Esophagus squamous epithelium (tissue), 5 donors: ENCODE measurements at places on chromosomes 1 and 21.

GRCh38 chr21:33931799-33932390 lies 16.3 kb upstream of the ATP5PO start:
- no peak for DNase-seq

- DNase-seq = no peak
These were observed 58.1 kb downstream of the LRRN2 start for GRCh38 chr1:204627436-204627835.

- no peak for DNase-seq
These were observed 51.1 kb downstream of the GLUL start for GRCh38 chr1:182340233-182341058.

DNA sequence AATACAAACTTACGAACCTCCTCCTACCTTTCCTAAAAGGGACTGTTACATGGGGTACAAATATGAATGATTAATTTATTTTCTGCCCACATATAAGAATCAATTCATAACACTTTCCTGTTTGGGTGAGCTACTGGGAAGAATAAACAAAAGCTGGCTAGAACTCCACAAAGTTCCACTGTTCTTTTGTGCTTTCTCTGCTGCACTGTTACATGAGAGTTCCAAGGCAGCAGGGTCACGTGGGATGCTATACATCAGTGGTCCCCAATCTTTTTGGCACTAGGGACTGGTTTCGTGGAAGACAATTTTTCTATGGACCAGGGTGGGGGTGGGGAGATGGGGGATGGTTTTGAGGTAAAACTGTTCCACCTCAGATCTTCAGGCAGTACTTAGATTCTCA lies 2.2 kb upstream of the ANGPTL7 start:
- DNase-seq = no peak

GRCh38 chr1:63892632-63893395 lies 119.0 kb downstream of the ROR1 start:
- DNase-seq = peak; percentile 7

DNA sequence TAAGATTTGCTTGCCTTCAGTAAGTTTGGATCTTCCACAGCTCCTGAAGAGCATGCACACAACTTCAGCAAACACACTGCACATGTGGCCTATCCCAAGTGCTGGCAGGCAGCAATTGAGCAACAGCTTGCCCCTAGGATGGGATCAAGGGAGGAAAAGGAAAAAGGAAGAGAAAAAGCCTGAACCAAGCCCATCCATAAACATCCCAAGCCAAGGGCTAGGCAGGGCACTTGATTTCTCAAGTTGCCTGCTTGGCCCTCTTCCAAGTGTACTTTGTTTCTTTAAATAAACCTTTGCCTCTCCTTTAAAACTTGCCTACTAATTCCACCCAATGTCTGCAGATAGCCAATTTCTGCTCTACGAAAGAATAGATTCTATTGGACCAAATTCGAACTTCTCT lies 49.0 kb upstream of the OLFM3 start:
- DNase-seq = no peak

GRCh38 chr1:55287723-55288122 lies 72.6 kb upstream of the USP24 start:
- DNase-seq = no peak

GRCh38 chr1:154456631-154457030 lies 45.4 kb upstream of the TDRD10 start:
- no peak for DNase-seq

- DNase-seq = no peak
These were observed 3.4 kb downstream of the AP4B1 start for GRCh38 chr1:113901191-113901590.

- DNase-seq = no peak
These were observed 76.6 kb downstream of the NOS1AP start for GRCh38 chr1:162145966-162146696.

DNA sequence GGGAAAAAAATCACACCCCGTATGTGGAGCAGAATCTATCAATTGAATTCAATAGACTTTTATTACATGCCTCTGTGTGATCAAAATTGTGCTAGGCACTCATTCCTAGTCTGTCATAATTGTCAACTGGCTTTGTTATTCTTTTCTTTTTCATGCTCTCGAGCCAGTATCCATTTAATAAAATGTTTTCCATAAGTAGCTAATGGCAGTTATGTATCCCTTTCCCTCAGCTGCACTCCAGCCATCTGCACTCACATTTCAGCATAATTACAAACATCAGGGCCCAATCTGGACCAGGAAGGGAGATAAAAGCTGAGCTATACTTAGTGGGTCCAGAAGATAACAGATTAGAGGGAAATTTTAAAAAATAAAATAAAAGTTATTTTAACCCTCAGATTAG lies 15.9 kb downstream of the RGS5 start:
- no peak for DNase-seq

DNA sequence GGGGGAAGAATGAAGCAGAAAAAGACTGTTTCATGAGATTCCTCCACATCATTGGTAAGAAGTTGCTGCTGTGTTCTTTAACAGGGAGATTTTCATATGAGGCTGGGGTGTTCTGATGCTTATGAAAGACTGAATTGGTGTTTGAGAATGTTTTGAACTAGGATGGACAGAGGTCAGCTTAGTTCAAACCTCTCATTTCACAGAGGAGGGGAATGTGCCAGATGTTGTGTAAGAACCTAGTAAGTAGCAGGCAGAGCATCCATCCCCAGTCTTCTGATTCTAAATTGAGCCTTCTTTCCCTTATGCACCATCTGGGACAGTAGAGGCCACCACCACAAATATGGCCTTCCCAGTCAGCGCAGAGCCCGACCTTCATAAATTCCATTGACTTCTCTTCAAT lies 43.7 kb downstream of the SAMD13 start:
- DNase-seq = no peak

- no peak for DNase-seq
These were observed 336.0 kb upstream of the NR5A2 start for GRCh38 chr1:199691540-199691939.

DNA sequence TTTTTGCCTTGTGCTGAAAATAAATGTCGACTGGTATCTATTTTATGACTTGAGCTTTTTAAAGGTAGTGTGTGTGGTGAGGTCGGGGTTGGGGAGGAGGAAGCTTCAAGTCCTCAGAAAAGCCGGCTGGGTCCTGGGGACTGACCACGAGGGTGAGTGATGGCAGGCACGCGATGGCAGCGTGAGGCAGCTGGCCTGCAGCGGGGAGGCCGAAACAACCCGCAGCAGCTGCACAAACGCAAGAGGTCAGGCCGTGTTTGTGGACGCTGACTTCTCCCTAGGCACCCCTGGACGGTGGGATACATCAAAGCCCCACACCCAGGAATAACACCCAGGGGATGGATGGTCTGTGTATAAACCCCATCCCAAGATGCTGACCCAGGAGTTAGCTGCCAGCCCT lies 51.4 kb downstream of the ZBTB18 start:
- DNase-seq = no peak

GRCh38 chr1:173505391-173505790 lies 28.3 kb downstream of the PRDX6 start:
- DNase-seq = no peak

GRCh38 chr1:175649416-175649815 lies 94.0 kb downstream of the TNR start:
- DNase-seq = no peak

- no peak for DNase-seq
These were observed 4.2 kb downstream of the HHAT start for GRCh38 chr1:210332719-210333398.

DNA sequence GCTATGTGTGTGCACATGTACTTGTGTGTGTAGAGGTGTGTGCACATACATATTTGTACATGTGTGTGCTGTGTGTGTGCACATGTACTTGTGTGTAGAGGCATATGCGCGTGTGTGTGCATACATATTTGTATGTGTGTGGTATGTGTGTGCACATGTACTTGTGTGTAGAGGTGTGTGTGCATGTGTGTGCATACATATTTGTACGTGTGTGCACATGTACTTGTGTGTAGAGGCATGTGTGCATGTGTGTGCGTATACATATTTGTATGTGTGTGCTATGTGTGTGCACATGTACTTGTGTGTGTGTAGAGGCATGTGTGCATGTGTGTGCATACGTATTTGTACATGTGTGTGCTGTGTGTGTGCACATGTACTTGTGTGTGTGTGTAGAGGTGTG lies 291.9 kb downstream of the AJAP1 start:
- DNase-seq = no peak

GRCh38 chr1:59475737-59476136 lies 178.8 kb downstream of the FGGY start:
- DNase-seq = no peak

DNA sequence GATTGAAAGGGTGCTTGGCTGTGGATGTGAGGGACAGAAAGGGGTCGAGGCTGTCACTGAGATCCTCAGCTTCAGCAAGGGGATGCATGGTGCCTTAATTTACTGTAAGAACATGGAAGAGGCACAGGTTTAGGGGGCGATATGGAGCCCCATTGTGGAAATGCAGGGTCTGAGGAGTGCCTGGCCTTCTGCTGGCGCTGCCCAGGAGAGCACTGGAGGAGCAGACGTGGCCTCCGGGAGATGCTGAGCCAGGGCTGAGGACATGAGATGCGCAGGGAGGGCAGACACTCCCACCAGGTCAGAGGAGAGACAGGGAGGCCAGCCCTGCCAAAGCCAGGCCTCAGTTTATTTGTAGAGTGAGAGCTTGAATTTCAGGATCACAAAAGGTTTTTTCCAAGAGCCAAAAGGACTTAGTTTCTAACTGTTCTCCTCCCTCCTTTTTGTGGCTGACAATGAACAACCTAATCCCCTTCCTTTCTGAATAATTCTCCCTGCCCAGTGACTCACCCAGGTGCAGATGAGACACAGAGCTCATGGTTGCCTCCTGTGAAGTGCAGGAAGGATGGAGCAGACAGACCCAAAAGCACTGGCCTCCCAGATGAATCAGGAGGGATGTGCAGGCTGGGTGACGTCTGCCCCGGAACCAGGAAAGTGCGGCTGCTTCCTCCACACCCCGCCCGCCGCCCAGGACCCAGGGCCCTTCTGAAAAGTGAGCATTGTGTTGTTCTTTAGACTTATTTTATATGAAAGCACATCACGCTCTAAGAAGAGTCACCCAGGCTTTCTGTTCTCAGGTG lies 73.0 kb upstream of the TMPRSS2 start:
- DNase-seq = no peak

GRCh38 chr1:154502744-154503115 lies 518 bp upstream of the SHE start:
- DNase-seq = no peak

GRCh38 chr1:172340520-172340919 lies 80.0 kb upstream of the C1orf105 start:
- DNase-seq = no peak

GRCh38 chr1:147608596-147608995 lies 61.7 kb downstream of the ACP6 start:
- DNase-seq = no peak

DNA sequence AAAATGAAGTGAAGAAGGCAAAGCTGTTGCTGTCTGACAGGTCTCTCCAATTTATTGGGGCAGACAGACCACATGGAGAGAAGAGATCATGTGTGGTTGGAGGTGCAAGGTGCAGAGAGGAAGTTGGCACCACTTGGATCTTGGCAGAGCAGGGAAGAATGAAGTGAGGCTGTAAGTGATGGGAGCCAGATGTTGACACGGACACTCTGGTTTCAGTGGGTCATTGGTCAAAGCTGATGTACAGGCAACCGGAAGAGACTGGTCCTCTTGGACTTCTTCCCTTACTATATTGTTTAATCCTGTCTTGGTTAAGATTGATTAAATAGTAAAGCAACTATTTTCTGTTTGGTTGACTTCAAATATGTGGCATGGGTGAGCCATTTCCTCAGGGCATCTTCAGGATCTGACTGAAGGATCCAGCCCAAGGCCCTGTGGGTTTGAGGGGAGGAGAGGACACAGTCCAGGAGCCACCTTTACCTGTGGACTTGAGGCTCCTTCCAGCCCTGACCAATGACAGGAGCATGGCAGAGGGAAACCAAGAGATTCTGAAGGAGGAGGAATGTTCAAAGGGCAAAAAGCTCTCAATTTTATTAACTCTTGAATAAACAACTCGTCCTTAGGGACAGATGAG lies 49.4 kb downstream of the NENF start:
- no peak for DNase-seq

- no peak for DNase-seq
These were observed 2.3 kb downstream of the FYB2 start for GRCh38 chr1:56816909-56817308.

- DNase-seq = no peak
These were observed 41.6 kb downstream of the ABL2 start for GRCh38 chr1:179187735-179188471.

DNA sequence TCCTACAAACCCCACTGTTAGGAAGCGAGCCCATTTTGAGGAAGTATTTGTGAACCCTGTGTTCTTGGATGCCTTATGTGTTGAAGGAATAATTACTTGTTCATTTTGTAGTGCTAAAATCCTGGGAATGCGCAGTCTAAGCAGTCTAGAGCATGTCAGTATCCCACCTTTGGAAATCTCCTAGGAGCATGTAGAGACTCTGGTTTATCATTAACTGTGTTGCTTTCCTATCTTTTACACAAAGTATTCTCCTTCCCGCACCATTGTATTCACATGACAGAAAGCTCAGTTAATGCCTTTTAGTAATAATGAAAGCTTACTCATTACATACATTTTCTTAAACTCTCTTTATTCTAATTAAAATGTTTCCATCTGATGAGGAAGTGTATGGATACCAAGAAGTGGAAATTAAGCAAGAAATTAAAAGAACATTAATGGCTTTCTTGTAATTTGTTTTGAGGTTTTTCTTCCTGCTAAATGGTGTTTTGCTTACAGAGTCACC lies 99.4 kb downstream of the CAMTA1 start:
- no peak for DNase-seq

DNA sequence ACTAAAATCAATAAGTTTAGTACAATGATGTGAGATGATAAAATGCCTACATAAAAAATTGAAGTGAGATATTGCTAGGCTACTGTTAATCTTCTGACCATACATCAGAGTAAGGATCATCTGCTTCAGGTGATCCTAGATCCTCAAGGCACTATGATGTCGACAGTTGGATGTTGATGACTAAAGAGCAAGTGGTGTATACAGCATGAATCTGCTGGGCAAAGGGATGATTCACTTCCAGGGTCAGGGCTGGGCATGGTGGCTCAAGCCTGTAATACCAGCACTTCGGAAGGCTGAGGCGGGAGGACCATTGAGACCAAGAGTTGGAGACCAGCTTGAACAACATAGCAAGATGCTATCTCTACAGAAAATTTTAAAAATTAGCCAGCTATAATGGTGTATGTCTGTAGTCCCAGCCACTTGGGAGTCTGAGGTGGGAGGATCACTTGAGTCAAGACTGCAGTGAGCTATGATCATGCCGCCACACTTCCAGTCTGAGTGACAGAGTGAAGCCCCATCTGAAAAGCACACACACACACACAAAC lies 24.6 kb downstream of the NUF2 start:
- no peak for DNase-seq

DNA sequence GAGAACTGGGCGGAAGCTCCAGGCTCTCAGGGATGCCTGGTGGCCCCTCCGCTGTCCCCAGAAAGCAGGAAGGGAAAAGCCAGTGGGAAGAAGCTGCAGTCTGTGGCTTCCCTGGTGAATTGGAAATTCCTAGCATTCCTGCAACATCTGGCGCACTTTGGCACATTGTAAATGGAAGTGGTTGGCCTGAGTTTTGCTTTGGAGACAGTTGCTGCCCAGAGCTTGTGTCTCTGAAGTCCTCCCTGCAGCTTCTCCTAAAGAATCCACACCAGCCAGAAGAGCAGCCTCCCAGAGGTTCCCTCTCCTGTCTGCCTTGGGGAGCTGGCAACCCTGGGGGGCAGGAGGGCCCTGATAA lies 48.2 kb downstream of the ARHGEF10L start:
- DNase-seq = no peak

- no peak for DNase-seq
These were observed 53.6 kb downstream of the FBXO42 start for GRCh38 chr1:16298653-16299052.

- no peak for DNase-seq
These were observed 127.3 kb upstream of the KIAA0040 start for GRCh38 chr1:175319912-175320230.
